ENCODE measurements at places on chromosomes 7 and 10. TPM values are rescaled to one million over a fixed set of nuclear protein-coding genes. Genes with fewer than 3 reads are reported as not detected.

Gene ASZ1
- not detected for total RNA-seq

Gene PNLIP
- not detected for total RNA-seq

Gene SND1
- total RNA-seq = 241 TPM

Gene CD36
- 2.6 TPM for total RNA-seq

Measured in uterine smooth muscle cell (primary cell).